Peyer's patch (tissue), 4 donors: ENCODE measurements at places on chromosomes 13 and 19.

DNA sequence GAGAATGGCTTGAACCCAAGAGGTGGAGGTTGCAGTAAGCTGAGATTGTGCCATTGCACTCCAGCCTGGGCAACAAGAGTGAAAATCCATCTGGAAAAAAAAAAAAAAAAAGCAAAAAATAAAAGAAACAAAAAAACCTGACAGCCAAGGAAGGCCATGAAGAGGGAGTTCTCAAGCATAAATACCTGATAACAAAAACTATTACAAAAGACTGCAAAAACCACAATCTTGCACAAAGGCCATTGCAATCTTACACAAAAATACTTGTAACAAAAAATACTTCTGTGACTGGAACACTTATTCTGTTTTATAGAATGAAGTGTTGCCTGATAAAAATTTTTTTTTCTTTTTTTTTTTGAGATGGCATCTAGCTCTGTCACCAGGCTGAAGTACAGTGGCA is 61.5 kb upstream of the TSC22D1 start:
- no peak for DNase-seq

DNA sequence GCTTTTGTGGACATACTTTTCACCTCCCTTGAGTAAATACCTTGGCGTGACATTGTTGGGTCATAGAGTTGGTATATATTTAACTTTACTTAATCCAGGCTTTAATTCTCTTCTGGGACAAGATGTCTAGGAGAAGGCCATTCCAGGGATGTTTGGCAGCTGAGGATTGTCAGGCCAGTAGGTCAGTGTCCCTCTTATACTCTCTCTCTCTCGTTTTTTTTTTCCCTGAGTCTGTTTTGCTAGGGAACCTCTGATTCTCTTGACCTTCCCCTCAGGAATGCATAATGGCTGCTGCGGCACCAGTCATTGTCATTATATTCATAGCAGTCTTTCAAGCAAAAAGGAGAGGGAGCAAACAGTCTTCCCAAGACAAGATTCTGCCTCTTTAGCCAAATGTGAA is 48.8 kb downstream of the BICRA start:
- DNase-seq: no peak

DNA sequence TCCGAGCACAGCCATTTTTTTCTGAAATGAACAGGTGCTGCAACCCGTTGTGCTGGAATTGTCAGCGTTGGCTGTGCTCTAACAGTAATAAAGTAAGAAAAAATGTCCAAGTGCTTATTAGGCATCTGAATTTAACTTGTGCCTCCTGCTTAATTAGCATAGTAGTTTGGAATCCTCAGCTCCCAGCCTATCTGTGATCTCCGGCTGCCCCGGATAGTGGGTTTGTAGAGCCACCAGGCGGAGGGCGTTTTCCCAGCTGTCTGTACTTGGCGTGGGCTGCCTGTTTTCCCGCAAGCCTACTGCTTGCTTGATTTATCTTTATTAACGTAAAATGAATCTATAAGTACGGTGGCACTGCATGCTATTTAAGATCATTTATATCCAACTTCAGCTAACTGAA is 137.9 kb downstream of the MTUS2 start:
- no peak for DNase-seq

GRCh38 chr13:106052200-106052767 is 483.2 kb downstream of the EFNB2 start:
- DNase-seq: no peak

GRCh38 chr13:41492432-41493260 is 35.3 kb downstream of the RGCC start:
- DNase-seq: no peak

GRCh38 chr19:873084-873483 is 13.6 kb downstream of the CFD start:
- DNase-seq: no peak

DNA sequence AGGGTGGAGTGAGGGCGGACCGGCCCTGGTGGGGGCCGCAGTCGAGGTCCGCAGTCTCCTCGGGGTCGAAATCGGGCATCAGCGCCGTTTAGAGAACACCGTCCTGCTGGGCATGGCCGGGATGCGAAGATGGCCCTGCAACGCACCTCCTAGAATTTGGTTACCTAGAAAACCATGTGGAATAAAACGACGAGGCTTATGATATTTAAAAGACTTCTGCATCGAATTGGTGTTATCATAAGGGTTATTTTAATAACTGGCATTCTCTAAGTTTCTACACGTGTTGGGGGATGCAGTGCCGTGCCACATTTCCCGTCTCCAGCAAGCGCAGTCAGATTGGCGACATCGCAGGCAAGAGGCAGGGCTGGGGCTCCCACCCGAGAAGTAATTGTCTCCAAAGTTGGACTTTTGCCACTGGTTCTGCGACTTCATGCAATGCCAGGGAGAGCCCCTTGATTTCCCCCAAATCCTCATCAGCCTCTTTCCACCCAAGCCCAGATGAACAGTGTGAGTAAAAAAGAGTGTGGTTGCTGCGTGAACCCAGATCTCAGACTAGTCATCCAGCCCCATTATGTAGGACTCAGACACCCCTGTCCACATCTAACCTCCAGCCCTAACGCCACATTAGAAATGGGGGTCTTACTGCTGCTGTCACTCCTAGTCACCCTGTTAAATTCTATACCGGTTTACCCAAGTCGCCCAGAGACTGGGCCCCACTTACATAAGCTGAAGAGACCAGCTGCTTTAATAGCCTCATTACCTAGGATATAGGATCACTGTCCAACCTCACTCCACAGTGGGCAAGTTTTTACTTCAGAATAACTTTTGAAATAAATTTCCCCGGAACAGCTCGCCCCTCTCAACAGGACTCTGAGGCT is 571 bp upstream of the DHRS12 start:
- peak; percentile 61 for DNase-seq

DNA sequence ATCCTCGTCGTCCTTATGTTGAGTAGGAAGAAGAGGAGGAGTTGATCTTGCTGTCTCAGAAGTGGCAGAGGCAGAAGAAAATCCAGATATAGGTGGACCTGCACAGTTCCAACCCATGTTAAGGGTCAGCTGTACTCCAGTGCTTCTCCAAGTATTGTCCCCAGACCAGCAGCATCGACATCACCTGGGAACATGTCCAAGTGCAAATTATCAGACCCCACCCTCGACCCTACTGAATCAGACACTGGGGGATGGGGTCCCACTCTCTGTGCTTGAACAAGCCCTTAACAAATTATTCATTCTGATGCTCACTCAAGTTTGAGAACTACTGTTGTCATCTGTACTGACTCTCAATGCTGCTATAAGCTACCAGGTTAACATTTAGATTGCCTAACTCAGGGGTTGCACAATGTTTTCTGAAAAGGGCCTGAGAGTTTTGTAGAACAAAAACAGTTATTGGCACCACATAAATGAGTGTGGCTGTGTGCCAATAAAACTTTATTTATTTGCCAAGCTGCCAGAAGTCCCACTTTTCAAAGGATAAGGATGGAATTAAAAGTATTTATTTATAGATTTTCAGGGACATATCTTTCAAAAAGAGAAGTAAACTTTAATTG is 226.7 kb upstream of the IPO5 start:
- no peak for DNase-seq

GRCh38 chr19:12255372-12255771 is 39.3 kb downstream of the ZNF44 start:
- no peak for DNase-seq

GRCh38 chr13:43132257-43132656 is 108.9 kb downstream of the DNAJC15 start:
- no peak for DNase-seq

DNA sequence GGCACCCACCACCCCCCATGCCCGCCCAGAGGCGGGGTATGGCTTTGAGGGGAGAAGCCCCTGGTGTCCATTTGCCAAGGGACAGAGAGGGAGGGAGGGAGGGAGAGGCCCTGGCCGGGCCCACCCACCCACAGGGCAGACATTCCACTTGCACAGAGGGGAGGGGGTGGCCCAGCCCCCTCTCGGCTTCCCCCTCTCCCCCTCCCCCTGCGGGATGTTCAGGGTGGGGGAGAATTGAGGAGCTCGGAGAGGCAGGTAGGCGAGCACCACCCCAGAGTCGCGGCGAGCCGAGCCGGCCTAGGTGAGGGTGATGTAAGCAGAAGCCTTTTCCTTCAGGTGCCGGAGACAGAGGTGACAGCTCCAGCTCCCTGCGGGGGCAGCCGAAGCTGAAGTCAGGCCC is 12.3 kb downstream of the DPF1 start:
- DNase-seq: no peak

DNA sequence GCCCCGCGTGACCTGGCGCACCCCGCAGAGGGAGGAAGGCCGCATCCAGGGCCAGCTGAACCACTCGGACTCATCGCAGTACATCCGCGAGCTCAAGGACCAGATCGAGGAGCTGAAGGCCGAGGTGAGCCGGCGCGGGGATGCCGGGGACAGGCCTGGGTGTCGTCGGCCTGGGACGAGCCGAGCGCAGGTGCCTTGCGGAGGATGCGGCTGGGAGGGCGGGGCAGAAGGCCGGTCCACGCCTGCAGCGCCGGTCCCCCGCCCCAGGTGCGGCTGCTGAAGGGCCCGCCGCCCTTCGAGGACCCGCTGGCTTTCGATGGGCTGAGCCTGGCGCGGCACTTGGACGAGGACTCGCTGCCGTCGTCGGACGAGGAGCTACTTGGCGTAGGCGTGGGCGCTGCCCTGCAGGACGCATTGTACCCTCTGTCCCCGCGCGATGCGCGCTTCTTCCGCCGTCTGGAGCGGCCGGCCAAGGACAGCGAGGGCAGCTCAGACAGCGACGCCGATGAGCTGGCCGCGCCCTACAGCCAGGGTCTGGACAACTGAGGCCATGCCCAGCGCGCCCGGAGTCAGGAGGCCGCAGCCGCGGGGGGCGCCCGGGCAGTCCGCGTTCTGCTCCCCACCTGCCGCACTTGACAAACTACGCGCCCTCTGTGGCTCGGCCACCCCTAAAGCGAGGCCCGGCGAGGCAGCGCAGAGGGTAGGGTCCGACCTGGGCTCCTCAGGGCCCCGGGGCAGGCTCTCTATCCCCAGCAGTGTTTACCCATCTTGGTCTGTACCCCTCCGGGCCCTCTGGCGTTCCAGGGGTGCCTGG is 10.8 kb downstream of the PRR36 start:
- DNase-seq: no peak

- no peak for DNase-seq
Measured at GRCh38 chr13:30321256-30321655, 13.9 kb upstream of the KATNAL1 start.

- peak; percentile 67 for DNase-seq
Measured at GRCh38 chr13:24272452-24273161, 36.8 kb upstream of the C1QTNF9 start.

- DNase-seq: no peak
Measured at GRCh38 chr13:31588316-31588715, 151.0 kb upstream of the RXFP2 start.

DNA sequence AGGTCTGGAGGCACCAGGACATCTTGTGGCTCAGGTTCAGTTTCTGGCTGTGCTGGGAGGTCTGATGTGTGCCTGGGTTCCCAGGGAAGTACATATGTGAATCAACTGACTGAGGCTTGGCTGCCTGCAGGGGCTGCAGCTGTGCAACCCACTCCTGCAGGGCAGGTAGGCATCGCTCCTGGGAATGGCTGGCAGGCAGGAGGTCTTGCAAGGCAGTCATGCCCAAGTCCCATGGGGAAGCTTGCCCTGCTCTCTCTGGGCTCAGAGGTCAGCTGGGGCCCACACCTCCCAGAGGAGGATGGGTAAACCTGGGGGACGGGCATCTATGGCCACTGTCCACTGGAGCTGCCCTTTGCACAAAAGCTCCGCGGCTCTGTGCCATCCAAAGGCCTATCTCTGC is 1141.8 kb downstream of the SLITRK1 start:
- DNase-seq: no peak

DNA sequence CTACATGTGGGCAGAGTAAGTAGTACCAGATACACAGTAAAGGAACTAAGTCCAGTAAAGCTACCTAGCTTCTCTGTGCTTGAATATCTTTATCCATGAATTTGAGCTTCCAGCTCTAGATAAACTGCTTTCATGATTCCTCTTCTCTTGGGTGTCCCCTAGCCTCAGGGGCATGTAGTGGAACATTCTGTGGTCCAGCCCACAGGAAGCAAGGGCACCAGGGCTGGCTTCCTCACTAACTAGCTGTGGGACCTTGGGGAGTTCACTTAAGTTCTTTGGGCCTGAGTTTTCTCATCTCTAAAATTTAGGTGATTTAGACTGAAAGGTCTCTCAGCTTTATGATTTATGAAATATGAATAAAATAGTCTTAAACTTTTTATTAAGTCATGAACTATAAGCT is 185.7 kb downstream of the KATNAL1 start:
- no peak for DNase-seq

DNA sequence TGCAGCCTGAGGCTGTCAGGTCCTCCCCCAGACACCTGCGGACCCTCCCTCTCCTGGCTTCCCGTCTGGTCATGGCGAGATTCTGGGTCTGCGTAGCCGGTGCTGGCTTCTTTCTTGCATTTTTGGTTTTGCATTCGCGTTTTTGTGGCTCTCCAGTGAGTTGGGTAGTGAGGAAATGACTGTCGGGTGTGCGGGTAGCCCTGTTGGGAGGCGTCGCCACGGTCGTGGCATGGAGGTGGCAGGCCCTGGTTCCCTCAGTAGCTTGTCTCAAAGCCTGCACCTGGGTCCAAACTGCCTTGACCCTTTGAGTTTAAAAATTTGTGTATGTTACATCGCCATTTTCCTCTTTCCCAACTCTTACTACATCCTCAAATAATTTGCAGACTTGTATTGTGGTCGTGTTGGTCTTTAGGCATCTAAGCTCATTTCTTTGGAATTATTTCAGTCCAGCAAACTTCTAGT is 344 bp downstream of the NHLRC3 start:
- peak; percentile 44 for DNase-seq

DNA sequence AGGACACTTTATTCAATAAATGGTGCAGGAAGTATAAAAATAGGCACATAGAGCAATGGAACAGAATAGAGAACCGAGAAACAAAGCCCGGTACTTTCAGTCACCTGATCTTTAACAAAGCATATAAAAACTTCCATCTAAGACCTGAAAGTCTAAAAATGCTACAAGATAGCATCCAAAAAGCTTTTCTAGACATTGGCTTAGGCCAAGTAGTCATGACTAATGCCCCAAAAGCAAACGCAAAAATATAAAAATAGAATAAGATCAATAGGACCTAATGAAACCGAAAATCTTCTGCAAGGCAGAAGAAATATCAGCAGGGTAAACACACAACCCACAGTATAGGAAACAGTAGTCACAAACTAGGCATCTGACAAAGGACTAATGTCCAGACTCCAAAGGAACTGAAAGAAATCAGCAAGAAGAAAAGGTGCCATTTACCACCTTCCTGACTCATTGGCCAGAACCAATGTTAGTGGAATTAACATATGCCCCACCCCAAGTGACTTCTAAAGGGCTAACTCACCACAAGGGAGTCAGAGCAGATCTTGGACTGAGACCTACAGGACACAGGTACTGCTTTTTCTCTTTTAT is 40.8 kb upstream of the CEACAM21 start:
- no peak for DNase-seq
